T-helper 9 cell (primary cell): ENCODE measurements at places on chromosomes 7 and 10.

DNA sequence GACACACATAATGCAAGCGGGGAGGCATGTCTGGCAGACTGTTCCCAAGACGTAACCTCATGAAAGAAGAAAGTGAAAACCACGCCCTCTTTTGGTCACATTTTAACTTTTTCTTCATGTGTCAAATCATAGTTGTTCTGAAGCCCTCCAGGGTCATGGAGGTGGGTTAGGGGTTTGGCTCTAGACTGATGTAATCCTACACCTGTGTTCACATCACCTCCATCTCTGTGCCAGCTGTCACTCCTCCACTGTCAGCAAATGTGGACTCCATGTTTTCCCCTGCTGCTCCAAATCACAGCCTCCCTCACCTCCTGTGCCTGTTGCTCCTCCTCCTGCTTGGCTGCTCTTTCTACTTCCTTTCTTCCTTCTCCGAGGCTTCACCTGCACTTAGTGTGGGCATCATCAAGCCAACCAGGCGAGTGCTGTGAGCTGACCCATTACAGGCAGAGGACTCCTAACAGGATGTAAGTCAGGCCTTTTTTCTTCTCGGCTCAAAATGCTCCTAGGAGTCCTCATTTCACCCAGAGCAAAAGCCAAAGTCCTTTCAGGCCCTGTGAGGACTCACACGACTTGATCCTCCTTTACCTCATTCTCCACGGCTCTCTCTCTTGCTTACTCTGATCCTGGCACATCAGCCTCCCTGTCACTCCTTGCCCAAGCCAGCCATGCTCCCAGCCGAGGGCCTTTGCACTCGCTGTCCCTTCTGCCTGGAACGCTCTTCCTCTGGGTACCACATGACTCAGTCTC, 66.4 kb upstream of the IFRD1 start:
- DNase-seq: no peak

GRCh38 chr7:32034052-32034451, 36.2 kb downstream of the PDE1C start:
- no peak for DNase-seq

DNA sequence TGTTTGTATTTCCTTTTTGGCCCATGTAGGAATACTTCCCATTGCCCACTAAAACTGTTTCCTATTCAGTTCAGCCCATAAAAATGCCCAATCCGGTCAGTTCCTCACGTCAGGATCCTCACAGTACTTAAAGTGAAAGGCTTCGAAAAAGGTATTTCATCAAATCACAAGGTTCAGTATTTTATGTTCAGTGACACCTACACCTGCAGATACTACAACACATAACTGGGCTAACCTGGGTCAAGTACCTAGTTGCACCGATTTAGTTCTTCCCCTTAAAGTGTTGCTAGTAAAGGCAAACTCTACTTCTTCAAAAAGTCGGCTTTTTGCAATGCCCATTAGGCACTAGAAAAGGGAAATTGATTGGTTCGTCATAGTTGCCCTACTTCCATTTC, 1.1 kb downstream of the SNX13 start:
- DNase-seq: no peak

DNA sequence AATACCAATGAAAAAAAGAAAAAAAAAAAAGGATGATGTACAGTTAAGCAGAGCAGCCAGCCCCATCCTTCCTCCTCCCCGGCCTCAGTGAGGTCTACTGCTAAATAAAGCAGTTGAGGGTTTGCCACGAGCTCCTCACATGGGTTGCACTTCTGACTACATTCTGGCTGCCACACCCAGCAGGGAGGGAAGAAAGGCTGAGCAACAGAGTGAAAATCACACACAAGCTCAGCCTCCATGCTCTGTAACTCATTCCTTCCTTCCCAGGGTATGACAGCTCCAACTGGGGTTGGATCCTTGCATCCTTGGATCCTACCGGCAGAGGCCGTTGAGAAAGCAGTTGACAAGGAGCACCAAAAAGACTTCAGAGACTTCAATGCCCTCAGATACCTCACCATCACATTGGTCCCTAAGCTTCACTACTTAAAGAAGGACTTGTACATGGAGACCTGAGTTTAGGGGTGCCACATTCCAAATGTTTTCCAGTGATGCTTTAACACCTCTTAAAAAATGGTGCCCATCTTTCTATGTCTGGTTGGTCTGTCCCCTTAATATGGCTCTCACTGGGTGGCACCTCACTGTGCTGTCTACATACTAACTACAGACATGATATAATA, 52.9 kb upstream of the PIK3CG start:
- DNase-seq: no peak

DNA sequence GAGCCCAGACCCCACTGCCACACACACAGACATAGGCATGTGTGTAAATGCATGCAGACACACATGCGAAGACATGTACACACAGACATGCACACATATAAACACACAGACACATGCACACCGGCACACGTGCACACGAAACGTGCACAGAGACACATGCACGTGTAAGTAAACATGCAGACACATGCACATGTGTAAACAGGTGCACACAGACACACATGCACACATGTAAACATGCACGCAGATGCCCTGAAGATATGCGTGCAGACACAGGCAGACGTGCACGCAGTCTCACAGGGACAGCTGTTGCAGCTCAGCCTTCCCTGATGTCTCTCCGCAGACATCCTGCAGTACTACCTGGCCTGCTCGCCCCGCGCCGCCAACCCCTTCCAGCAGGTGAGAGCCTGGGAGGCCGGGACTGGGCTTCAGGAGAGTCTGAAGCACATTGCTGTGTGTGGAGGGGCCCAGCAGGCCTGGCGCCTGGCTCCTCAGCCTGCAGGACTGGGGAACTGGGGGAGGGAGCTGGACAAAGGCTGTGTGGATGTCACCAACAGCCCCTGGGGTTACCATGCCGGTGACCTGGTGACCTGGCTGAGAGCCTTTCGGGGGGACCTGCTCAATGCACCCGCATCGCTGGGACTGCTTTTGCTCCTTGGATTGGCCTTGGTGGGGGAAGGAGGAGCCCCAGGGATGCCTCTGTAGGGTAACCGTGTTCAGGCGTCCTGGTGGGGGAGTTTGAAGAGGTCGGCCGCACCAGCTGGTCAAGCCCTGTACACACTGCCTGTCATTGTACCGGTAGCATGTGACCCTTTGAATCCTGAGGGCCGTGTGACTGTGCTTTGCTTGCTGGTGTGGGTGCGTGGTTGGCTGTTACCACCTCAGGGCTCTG, 20.3 kb downstream of the TTYH3 start:
- DNase-seq: no peak

DNA sequence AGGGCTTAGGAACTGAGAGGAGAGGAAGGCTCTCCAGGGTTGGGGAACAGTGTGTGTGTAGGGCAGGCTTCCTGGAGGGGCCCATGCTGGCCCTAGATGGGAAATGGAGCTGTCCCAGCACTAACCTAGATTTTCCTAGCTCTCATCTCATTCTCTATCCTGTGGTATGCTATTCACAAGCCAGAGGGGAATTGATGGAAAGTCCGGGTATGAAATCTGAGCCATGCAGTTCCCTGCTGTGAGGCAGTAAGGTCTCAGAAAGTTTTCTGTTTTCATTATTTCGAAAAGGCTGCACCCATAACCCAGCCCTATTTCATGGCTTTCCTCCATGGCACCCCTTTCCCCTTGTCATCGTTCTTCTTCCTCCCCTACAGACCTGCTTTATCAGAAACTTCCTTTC, 220.3 kb downstream of the RPS24 start:
- DNase-seq: no peak

- no peak for DNase-seq
Measured at GRCh38 chr10:111108441-111108840, 31.6 kb downstream of the ADRA2A start.

DNA sequence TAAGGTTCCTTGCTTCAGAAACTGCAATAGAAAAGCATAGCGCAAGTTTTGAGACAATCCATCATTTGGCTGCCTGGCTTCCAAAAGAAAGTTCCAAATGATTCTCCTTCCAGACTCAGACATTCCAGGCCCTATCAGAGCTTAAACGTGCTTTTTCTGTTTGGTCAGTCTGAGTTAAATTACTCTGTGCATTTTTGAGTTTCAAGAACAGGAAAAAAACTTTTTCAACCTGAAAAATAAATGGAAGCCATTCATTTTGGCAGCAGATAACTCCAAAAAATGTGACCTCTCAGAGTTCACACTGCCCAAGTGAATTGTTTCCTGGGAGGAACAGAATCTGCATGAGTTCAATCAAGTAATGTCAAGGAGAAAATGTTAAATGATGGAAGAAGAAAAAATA, 354.2 kb downstream of the CXCL12 start:
- no peak for DNase-seq

DNA sequence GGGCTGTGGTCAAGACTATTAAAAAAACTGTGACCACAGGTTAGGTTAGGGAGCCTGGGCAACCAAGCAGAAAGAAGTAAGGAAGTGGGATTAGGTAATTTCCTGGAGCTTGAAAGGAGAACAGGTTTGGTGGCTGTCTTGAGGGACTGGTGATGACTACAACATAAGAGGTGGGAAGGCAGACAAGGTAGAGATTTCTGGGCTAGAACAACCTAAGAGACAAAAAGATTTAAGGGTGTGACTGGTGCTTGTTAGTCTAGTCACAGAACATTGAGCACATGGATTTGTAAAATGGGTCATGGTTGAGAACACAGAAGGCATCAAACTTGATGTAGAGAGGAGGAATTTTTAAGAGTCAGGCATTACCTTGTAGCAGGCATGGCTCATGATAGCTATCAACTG, 123.7 kb upstream of the ASAH2 start:
- DNase-seq: no peak

- DNase-seq: no peak
Measured at GRCh38 chr10:111756217-111757061, 427.1 kb downstream of the GPAM start.

DNA sequence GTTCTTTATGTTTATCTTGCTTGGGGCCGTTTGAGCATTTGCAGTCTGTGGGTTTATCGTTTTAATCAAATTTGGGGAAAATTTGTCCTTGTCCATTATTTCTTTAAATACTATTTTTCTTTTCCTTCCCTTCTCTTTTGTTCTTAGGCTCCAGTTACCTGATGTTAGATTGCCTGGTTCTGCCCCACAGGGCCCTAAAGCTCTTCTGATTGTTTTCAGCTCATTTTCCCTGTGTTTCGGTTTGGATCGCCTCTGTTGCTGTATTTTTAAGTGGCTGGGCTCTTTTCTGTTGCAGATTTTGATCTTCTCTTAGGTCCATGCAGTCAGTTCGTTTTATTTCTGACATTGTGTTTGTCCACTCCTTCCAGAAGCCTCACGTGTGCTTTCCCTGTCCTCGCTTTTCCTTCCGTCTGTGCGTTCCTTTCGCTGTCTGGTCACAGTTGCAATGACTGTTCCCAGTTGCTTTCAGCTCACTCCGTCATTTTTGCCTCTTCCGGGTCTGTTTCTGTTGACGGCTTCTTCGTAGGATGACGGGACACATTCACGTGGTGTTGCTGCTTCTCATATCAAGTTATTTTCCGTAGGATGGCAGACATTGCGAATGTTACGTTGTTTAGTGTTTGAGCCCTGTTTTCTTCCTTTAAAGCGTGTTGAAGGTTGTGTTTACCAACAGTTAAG, 111.4 kb downstream of the INPP5A start:
- DNase-seq: no peak
